ENCODE measurements at places on chromosomes 5 and 9.

DNA sequence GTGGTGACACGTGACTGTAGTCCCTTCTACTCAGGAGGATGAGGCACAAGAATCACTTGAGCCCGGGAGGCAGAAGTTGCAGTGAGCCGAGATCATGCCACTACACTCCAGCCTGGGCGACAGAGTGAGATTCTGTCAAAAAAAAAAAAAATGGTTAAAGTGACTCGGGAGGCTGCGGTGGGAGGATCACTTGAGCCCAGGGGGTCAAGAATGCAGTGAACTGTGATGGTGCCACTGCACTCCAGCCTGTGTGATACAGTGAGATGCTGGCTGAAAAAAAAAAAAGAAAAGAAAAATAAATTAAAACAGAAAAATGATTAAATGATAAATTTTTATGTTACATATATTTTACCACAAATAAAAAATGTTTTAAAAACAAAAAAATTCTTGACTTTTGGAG is 51.9 kb downstream of the KLF4 start:
- no peak for DNase-seq

DNA sequence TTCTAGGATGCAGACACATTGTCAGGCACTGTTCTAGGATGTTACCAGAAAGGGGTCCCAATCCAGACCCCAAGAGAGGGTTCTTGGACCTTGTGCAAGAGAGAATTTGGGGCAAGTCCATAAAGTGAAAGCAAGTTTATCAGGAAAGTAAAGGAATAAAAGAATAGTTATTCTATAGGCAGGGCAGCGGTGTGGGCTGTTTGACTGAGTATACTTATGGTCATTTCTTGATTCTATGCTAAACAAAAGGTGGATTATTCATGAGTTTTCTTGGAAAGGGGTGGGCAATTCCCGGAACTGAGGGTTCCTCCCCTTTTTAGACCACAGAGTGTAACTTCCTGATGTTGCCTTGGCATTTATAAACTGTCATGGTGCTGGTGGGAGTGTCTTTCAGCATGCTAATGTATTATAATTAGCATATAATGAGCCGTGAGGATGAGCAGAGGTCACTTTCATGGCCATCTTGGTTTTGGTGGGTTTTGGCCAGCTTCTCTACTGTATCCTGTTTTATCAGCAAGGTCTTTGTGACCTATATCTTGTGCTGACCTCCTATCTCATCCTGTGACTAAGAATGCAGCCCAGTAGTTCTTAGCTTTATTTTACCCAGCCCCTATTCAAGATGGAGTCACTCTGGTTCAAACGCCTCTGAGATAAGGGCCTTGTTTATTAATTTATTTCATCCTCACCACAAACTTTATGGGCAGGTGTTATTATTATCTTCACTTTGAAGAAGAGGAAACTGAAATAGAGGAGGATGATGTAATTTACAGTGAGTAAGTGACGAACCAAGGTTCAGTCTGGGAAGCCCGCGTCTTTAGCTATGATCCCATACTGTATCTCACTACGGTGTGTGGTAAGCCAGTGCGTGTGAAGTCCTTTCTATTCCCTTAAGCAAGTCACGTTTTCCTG is 186.0 kb upstream of the KLF4 start:
- DNase-seq: no peak

- no peak for DNase-seq
Measured at GRCh38 chr9:116466271-116467235, 220.6 kb upstream of the TRIM32 start.

GRCh38 chr9:1462626-1463308 is 412.6 kb downstream of the DMRT2 start:
- no peak for DNase-seq

DNA sequence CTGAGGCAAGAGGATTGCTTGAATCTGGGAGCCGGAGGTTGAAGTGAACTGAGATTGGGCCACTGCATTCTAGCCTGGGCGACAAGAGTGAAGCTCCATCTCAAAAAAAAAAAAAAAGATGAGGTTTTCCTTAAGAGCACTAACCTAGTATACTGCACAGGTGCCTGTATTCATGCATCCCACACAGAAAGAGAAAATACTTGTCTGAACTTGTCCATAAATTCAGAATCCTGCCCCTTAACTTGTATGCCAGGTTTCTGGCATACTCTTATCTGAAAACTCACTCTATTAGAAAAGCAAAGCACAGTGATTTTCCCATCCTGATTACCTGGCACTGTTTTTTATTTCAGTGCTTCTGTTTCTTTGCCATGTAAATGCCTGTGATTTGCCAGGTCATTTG is 125.3 kb upstream of the CDKN2B start:
- no peak for DNase-seq

DNA sequence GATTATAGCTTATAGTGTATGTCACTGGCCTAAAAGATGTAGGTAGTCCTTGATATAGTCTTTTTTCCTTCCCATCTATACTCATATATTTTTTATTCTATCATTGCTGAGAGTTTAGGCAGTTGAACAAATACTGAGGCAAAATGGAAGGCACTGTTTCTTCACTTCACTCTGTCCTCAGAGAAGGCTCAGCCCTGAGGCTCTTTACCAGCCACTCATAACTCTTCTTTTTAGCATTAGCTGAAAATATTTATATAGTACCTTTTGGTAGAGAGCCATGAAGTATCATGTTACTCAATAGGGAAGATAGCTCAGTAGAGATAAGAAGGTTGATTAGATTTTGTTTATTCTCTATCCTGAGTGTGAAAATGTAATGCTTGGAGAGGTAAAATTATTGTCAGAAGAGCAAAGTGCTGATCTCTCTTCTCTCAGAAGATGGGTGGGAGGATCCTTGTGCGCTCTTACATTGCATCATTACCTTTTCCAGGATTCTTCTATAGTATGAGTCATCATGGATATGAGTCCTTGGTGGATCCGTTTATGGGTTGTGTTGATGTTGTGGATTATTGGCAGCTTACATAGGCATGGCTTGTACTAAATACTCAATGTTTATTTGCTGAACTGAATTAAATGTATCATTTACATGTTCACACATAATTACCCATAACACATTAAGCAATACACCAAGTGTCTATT is 88.1 kb downstream of the ANXA1 start:
- DNase-seq: peak; percentile 5

GRCh38 chr9:19387317-19387716 is 7.3 kb upstream of the RPS6 start:
- DNase-seq: no peak
